ENCODE measurements at places on chromosomes 4 and X. TPM values are rescaled to one million over a fixed set of nuclear protein-coding genes. Genes with fewer than 3 reads are reported as not detected.

- peak; percentile 72 for DNase-seq
These were observed 120.0 kb upstream of the SHISA3 start for GRCh38 chr4:42277291-42277690.

GRCh38 chrX:56817179-56817578 is 88.1 kb downstream of the NBDY start:
- no peak for DNase-seq

DNA sequence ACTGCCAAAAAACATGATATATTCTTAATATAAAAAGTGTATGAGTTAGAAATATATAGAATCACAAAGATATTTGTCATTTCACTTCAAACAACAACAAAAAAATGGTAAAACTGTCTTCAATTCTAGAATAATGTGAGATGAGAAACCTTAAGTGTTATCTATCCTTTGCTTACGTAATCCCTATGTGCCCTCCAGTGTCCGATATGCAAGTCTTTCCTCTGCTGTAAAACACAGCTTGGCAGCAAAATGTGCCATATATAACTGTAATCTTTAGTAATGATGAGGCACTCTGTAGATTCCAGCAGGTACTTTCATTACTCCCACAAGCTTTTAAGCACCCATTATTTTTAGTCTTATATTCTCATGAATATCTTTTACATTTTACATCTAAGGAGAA is 555.1 kb upstream of the FRG1 start:
- no peak for DNase-seq

GRCh38 chr4:166399021-166399420 is 526.0 kb downstream of the TLL1 start:
- DNase-seq, result no peak

GRCh38 chrX:69287095-69287494 is 121.8 kb upstream of the PJA1 start:
- no peak for DNase-seq

DNA sequence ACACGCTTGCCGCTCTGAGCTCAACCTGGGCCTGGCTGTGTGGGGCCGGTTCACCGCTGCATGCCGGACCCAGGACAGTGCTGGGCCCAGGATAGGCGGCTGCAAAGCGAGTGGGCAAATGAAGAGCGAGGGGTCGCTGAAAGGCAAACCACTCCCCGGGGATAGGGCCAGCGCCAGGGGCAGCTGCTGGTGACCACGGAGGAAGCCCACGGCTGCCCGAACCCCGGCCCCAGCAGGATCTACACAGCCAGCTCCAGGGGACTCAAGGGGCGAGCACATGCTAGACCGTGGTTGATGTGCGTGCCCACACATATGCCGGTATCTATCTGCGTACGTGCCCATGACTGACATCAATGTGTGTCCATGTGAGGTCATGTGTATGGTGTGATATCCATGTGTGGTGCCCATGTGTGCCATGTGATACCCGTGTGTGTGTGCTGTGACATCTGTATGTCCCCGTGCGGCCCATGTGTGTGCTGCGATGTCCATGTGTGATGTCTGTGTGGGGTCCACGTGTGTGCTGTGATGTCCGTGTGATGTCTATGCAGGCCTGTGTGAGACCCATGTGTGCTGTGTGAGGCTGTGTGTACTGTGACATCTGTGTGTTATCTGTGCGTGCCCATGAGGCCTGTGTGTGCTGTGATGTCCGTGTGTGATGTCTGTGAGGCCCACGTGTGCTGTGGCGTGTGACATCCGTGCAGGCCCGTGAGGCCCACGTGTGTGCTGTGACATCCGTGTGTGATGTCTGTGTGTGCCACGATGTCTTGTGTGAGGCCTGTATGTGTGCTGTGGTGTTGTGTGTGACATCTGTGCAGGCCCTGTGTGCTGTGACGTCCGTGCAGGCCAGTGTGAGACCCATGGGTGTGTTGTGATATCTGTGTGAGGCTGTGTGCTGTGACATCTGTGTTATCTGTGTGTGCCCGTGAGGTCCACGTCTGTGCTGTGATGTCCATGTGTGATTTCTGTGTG is 24.8 kb downstream of the CTBP1 start:
- no peak for DNase-seq

DNA sequence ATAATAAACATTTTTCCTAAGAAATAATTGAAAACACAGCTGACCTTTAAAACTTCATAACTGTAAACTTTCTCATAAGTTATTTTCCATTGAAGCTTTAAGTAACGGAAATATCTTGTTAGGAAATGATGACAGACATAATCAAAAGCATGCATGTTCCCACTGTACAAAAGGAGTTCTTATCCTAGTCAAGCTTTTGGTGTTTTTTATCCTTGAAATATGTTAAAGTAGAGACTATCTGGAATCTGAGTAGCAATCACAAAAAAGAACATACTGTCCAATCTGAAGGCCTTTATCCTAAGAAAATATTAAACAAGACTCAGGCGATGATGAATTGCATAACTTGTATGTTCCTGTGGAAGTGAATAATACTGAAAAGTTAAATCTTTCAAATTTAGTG is 14.4 kb downstream of the GEMIN8 start:
- no peak for DNase-seq

DNA sequence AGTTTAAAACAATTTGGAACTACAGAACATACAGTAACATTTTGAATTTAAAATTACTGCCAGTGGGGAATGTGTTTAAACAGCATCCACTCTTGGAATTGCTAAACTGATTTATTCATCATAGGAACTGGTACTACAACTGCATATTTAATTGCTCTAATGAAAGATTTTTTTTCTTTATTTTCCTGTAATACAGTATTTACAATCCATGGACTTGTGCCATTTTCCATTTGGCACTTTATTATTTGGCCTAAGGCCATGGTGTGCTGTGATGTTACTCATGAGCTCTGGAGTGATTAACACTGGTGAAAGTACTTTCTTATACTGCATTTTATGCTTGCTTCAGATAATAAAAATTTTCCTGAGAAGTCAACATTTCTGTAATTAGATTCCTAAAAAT is 69.7 kb upstream of the NUDT6 start:
- DNase-seq, result peak; percentile 44

- DNase-seq, result peak; percentile 49
These were observed 24.6 kb upstream of the PDLIM3 start for GRCh38 chr4:185559915-185560281.

DNA sequence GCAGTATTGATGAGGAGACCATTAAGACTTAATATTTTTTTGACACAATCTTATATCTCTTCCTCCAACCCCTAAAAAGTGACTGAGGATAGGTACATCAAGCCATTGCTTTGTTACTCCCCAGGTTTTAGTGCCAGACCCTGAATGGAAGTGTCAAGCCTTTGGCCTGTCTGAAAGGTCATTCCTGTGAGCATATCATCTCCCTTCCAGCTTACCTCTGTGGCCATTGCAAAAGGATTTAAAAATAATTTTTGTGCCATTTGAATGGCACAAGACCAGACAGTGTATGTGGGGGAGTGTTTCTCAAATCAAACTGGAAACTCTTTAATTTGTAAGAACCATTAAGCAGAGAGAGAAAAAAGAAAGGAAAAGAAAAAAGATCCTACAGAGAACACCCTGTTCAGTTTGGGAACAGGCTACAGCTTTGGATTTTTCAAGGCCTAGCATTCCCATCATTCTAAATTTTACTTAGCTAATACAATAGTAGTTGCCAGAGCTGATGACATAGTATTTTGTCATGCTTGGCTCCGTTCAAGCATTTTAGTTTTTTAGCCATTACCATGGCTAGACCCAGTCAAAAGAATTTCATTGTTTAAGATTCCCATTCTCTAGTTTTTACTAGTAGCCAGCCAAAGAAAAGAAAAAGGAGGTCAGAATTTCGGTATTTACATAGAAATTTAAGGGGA is 49.6 kb downstream of the HPF1 start:
- no peak for DNase-seq

GRCh38 chr4:168731706-168732414 is 235.0 kb downstream of the PALLD start:
- no peak for DNase-seq

- no peak for DNase-seq
These were observed 13.7 kb upstream of the KLHL5 start for GRCh38 chr4:39048311-39048710.

GRCh38 chr4:118206627-118207026 is 146.2 kb downstream of the PRSS12 start:
- DNase-seq, result no peak

GRCh38 chrX:69130439-69130838 is 34.8 kb downstream of the PJA1 start:
- DNase-seq, result no peak

- DNase-seq, result no peak
These were observed 109.9 kb upstream of the SMIM10 start for GRCh38 chrX:134880866-134881265.

GRCh38 chrX:119625843-119626242 is 19.6 kb upstream of the NKRF start:
- no peak for DNase-seq

DNA sequence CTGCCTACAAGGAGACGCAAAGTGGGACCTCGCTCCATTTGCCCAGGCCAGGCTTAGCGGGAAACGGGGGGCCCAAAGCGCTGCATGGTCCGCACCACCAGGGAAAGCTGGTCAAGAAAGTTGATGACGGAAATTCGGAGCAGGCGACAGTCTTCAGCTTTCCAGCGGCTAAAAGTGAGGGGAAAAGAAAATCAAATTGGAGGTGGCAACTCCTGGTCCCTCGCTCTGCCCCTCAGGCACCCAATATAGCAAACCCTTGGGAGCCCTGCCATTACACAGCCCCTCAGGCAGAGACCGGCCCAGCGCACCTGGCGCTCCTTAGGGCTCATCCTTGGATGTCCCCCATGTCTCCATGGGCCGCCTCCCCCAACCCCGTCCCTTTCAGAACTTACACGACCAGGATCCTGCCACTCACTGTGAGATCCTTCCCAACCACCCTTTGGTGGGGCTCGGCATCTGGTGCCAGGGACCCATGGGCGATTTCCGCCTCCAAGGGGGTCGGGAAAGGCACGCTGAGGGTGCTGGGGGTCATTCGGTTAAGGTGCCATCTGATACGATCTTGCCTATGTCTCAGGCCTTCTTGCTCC is 1.1 kb downstream of the LAGE3 start:
- no peak for DNase-seq

DNA sequence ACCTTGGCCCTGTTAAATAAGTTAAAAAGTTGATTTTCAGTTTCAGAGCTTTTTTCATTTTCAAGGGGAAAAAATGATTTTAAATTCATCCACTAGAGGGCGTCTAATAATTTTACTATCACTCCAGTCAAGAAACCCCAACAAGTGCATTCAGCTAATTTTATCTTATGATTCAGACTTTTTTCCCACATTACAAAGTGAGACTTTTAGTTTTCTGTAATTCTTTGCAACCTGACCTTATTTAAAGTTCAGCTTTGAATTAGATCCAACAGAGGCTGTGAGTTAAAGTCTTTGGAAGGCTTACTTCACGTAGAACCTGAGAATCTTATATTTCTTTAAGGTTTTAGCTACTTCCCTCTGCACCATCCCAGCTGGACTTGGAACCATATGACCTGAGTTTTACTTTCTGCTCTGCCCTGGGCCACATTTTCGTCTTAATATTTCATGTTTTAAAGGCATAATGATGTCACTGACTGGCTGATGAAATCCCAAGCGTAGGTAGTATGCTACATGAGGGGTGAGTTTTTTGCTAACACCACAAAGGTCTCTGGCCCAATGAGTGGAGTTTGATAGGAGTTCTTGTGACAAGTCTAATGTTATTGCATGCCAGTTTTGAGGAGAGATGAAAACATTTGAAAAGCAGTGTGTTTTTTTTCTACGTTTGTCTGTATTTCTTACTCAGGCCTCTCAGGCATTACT is 7.2 kb downstream of the GNRHR start:
- DNase-seq, result peak; percentile 78

The LPAR4 gene
- not detected for total RNA-seq

The NAT8L gene
- 2.0 TPM for total RNA-seq

The TCEAL7 gene
- total RNA-seq, result not detected

The IL2RG gene
- not detected for total RNA-seq

The ZNF711 gene
- total RNA-seq, result 1.6 TPM

The TCP11X2 gene
- total RNA-seq, result not detected

The CYP4V2 gene
- total RNA-seq, result 0.69 TPM

The AFF2 gene
- not detected for total RNA-seq

The MAPK10 gene
- 0.44 TPM for total RNA-seq

The MAGEB10 gene
- not detected for total RNA-seq

The GPR50 gene
- total RNA-seq, result not detected

The FDCSP gene
- total RNA-seq, result not detected

The GPC4 gene
- total RNA-seq, result 6.4 TPM

The DCHS2 gene
- 0.06 TPM for total RNA-seq

The ELK1 gene
- 59.0 TPM for total RNA-seq

The OTUD6A gene
- not detected for total RNA-seq

The BEX1 gene
- 4.0 TPM for total RNA-seq
